ENCODE measurements at places on chromosomes 7 and 10. TPM values are rescaled to one million over a fixed set of nuclear protein-coding genes. Genes with fewer than 3 reads are reported as not detected.

Gene ECHDC3
- 161 TPM for total RNA-seq

Gene ASAH2
- total RNA-seq: 2.4 TPM

Gene KAZALD1
- 1.9 TPM for total RNA-seq

Gene CYP26C1
- 0.22 TPM for total RNA-seq

Gene GIMAP4
- total RNA-seq: 49.4 TPM

Gene HGF
- 8.2 TPM for total RNA-seq

Gene GATAD1
- 29.6 TPM for total RNA-seq

Gene CDK1
- 0.45 TPM for total RNA-seq

Gene FFAR4
- total RNA-seq: 2.3 TPM

Gene TMEM140
- total RNA-seq: 55.5 TPM

All from mesenteric fat pad (tissue), 1 donor.